Lower lobe of right lung (tissue), 2 donors: ENCODE measurements at places on chromosomes 7 and 10. TPM values are rescaled to one million over a fixed set of nuclear protein-coding genes. Genes with fewer than 3 reads are reported as not detected.

Gene CCL24
- total RNA-seq = 4.1 TPM

Gene MCM10
- 0.38 TPM for total RNA-seq

Gene GNGT1
- total RNA-seq = not detected

Gene GPR146
- 44.8 TPM for total RNA-seq

Gene HOXA13
- not detected for total RNA-seq

Gene RSU1
- total RNA-seq = 81.6 TPM

Gene IGFBP1
- not detected for total RNA-seq

Gene CD36
- 141 TPM for total RNA-seq
